A549 treated with Mapracorat at 1 μM for 4 hours (cell line): ENCODE measurements at places on chromosomes 3 and 15. TPM values are rescaled to one million over a fixed set of nuclear protein-coding genes. Genes with fewer than 3 reads are reported as not detected.

The LSM3 gene
- 19.7 to 25.7 TPM (median 21.8 TPM) in 5 replicates for total RNA-seq

The DUSP7 gene
- total RNA-seq, result 19.2 to 22.2 TPM (median 21.6 TPM) in 5 replicates

The ERICH6 gene
- not detected in 5 replicates for total RNA-seq

The IQCF5 gene
- not detected in 5 replicates for total RNA-seq

The SPESP1 gene
- not detected in 5 replicates for total RNA-seq

The TRIM69 gene
- total RNA-seq, result 4.2 to 6.8 TPM (median 5.1 TPM) in 5 replicates

The PLA2G4E gene
- not detected in 5 replicates for total RNA-seq

The CEMIP gene
- total RNA-seq, result 0.82 to 2.0 TPM (median 1.2 TPM) in 5 replicates

The ASB14 gene
- not detected in 5 replicates for total RNA-seq

The TUSC7 gene
- not detected in 5 replicates for total RNA-seq

The PPARG gene
- 38.8 to 42.6 TPM (median 41.4 TPM) in 5 replicates for total RNA-seq

The NPAP1 gene
- total RNA-seq, result not detected in 5 replicates
